Left colon (tissue), 2 donors: ENCODE measurements at places on chromosomes 2 and 18.

DNA sequence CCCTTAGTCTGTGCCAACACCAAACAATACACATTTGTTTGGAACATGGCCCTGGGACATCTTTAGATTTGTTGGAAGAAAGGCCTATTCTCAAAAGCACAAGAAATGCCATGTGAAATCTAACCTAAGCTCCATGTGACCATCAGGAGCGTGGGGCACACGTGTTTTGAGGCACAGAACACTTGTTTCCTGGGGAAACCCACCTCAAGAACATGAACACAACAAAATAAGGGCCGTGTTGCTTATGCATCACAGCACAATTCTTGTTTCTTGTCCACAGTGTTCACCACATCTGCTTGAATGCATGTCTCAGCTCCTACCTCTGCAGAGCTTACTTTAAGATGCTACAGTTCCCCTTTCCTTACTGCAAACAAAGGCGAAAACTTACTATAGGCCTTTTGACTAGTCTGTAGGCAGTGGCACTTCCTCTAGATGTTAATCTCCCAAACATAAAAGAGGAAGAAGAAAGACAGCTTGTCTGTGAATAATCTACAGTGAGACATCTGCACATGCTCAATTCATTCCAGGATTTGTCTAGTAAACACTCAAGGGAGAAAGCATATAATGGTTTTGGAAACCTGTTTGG lies 165.0 kb downstream of the ANKRD44 start:
- no peak for DNase-seq

- DNase-seq, result peak; percentile 67
Measured at GRCh38 chr2:205734436-205735037, 52.2 kb downstream of the NRP2 start.

DNA sequence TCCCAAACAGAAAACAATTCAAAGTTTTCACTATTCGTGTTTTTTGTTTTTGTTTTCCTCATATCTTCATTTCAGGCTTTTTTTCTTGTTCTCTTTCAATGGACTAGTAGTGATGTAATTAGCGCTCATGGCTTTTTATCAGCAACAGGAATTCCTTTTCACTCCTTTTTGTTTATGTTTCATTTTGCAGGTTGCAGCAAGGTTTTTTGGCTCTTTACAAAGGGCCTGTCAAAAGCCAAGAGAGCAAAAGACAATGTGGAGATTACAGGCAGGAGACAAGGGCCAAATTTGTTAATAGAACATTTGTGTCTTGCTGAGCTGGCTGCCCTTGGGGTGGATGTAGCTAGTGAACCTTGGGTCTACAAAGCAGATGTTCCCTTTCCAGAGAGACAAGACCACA lies 467.4 kb upstream of the CDH20 start:
- no peak for DNase-seq

- no peak for DNase-seq
Measured at GRCh38 chr2:237614151-237614720, 13.2 kb upstream of the LRRFIP1 start.

- no peak for DNase-seq
Measured at GRCh38 chr2:236554629-236555282, 14.9 kb upstream of the ACKR3 start.

GRCh38 chr2:229798446-229799155 lies 84.2 kb upstream of the DNER start:
- no peak for DNase-seq

DNA sequence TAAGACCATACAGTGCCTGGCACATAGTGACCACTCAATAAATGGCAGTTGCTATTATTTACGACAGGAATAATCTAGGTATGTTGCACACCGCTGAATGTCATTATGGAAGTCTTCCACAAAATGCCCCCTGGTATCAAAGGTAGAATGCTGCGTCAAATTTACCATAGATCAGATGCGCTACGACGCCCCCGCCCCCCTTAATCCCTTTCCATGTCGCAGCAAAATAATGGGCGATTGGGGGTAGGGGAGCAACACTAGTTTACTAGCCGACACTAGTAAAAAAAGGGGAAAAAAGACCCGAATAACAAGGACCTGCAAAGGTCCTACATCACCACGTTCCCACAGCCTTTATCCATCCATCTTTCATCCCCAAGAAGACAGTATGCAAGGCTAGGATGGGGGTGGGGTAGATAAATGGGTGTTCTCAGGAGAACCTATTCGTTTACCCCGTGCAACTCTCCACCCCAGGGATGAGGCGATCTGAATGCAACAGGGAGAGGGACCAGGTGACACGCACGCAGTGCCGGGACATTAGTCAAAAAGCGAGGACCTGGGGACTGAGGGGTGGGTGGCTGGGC lies 455 bp downstream of the PREPL start:
- DNase-seq, result no peak

- DNase-seq, result no peak
Measured at GRCh38 chr2:144445196-144445595, 74.7 kb downstream of the ZEB2 start.

GRCh38 chr2:58032016-58032763 lies 14.4 kb upstream of the VRK2 start:
- no peak for DNase-seq

- DNase-seq, result no peak
Measured at GRCh38 chr2:73289304-73289703, 4.0 kb downstream of the EGR4 start.

DNA sequence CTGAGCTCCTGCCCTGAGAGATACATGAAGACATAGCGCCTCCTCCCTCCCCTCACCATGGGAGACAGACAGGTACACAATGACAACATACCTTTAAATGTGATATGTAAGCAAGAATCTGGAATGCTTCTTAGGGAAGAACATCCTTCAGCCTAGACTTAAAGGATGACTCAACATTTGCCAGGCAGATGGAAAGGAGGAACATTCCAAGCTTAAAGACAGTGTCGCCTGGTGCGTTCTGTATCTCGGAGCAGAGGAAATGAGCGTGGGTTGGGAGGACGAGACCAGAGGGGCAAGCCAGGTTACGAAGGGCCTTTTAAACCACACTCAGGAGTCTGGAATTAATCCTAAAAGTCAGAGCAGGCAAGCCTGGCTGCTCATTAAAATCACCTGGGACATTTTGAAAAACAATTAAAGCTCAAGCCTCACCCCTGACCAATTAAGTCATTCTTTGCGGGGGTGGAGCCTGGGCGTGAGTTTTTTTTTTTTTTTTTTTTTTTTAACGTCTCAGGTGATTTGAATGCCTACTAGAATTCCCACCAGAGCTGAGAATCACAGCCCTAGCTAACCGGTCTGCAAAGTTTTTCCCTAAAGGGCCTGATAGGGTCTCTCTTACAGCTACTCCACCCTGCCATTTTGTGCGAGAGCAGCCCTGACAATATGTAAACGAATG lies 131.2 kb upstream of the SEC11C start:
- DNase-seq, result no peak

GRCh38 chr2:113962692-113963480 lies 73.0 kb downstream of the ACTR3 start:
- DNase-seq, result no peak

GRCh38 chr2:112877423-112877822 lies 33.5 kb upstream of the IL37 start:
- DNase-seq, result no peak

DNA sequence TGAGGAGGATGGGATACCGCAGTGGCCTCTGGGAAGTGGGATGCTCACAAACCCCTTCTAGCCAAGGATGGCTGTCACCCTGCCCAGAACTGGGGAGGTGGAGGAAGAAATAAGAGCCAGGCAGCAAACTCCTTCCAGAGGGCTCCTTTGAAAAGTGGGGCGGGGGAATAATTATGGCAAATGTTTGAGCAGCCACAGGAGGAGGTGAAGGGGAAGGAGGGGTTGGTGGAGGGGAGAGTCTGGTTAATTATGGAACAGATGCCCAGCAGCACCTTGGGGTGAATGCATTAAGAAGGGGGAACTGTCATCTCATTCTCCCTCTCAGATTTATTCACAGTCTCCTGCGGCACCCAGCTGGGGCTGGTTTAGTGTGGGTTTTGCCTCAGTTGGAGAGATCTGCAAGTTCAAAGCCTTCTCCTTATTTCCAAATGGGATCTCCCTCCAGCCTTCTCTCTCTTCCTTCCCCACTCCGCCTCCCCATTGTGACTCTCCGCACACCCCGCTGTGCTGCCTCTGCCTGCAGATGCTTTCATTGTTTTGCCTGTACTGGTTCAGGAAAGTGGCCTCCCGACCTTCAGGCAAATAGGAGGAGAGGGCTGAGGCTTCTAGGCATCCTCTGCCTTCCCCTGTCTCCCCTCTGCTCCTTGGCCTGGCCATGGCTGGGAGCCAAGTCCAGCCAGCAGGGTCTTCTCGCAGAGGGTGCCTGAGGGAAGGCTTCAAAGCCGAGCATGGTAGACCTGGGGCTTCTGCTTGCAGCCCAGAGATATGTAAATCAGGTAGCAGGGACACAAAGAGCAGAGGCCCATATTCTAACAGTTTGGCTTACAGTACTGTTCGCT lies 457.2 kb upstream of the MEX3C start:
- DNase-seq, result no peak

GRCh38 chr18:49861659-49862058 lies 48.3 kb upstream of the ACAA2 start:
- DNase-seq, result no peak

DNA sequence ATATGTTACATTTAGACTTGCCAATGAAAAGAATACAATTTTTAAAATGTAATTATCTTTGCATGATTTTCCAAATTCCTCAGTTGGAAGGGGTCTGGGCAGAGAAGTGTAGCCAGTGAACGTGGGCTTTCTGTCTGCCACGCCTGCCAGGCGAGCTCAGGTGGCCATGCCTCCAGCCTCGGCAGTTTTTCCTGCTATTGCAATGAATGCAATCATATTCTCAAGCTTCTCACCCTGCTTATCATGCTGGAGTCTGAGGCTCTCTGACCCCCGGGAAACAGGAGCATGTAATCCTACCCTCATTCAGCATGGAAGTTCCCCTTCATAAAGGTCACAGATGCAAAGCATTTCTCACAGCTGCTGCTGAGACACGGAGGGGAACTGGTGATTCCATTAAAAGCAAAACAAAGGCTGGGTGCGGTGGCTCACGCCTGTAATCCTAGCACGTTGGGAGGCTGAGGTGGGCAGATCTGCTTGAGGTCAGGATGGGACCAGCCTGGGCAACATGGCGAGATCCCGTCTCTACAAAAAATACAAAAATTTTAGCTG lies 154.8 kb downstream of the MBP start:
- DNase-seq, result no peak

GRCh38 chr18:3611313-3612090 lies 161.5 kb downstream of the TGIF1 start:
- peak; percentile 12 for DNase-seq

- DNase-seq, result no peak
Measured at GRCh38 chr18:22228976-22229375, 59.6 kb downstream of the GATA6 start.

DNA sequence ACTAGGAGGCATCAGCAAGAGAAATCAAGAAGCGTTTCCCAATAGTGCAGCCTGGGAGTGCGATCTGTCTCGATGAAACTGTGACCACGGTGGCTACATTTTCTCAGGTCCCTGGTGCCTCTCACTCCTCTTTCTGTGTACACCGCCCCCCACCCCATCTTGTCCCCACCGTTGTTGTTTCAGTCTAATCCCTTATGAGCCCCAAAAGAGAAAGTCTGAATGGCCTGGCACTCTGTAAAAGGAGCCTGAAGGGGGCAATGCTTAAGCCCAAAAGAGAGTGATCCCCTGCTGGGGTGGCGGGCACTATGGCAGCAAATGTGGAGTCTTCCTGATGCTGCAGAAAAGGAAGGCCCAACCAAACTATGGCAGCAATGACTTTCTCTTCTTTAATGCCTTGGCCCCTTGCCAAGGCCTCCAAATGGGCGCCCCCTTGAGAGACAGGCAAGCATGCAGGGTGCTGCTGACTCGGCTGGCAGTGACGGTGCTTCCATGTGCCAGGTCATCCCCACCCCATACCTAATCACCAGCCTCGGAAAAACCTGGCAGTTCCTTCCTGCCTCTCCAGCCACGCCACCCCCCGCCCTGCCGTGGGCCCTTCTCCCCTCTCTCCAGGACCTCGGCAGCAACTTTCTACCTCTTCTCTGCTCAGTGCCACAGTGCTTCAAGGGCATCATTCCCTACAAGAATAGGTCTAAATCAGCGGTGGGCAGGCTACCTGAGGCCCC lies 123.0 kb downstream of the CYP26B1 start:
- no peak for DNase-seq

GRCh38 chr2:121080013-121080772 lies 204.8 kb downstream of the TFCP2L1 start:
- no peak for DNase-seq

- peak; percentile 54 for DNase-seq
Measured at GRCh38 chr18:50819027-50819727, 639 bp downstream of the MRO start.

- no peak for DNase-seq
Measured at GRCh38 chr2:233414777-233415570, 60.7 kb downstream of the DGKD start.

DNA sequence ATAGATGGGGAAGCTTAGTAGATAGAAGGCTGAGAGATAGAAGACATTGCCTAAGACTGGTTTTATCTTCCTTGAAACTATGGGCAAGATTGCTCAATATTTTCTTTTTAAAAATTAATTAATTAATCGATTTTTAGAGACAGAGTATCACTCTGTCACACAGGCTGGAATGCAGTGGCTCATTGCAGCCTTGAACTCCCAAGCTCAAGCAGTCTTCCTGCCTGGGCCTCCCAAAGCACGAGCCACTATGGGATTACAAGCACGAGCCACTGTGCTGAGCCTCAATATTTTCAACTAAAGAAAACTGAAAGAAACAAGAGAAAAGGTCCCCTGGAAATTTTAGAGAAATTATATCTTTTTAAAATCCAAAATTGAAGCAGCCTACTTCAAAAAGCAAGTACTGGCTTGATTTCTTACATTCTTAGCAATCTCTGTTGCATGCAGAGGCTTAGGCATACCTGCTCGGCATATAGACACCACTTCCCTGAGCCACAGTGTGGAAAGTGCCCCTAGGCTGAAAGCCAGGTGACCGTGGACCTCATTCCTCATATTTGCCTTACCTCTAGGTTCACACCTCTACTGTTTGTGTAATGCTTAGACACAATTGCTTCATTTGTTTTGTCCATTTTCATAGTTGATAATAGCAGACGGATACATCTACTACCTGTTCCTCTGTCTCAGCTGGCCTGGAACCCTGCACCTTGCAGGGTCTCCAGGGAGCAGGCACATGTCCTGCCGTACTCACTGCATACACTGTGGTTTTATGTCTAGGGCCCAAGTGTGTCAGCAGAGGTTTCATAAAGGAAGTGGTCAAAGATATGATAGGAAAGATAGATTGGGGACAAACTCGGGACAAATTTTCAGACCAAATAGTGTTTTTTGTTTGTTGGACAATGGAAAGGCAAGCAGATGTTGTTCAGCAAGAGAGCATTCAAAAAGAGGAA lies 166.5 kb upstream of the ALPP start:
- no peak for DNase-seq

- no peak for DNase-seq
Measured at GRCh38 chr18:45551142-45551815, 64.0 kb upstream of the SLC14A2 start.

DNA sequence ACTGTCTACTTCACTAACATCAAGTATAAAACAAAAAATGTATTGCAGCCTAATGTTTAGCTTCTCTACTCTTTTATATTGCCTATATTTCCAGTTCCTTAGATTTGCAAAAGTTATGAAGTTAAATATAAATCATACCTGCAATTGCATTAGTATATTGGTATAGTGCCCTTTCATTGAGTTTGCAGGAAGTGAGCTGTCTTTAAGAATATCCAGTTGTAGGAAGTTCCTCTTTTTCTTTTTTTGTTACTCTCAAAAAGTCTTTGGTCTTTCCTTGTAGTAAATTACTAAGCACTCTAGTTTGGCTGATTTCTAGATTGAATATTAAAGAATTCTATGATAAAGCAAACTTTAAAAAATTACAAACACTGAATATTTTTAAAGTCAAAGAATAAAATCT lies 71.3 kb upstream of the FN1 start:
- no peak for DNase-seq
